ENCODE measurements at places on chromosomes 16 and 17.

GRCh38 chr17:72064606-72065193, 56.1 kb upstream of the SOX9 start:
- DNase-seq: no peak

- DNase-seq: no peak
Measured at GRCh38 chr17:30381340-30381659, 2.6 kb downstream of the CPD start.

- DNase-seq: no peak
Measured at GRCh38 chr16:85391769-85392583, 221.1 kb upstream of the GSE1 start.

- no peak for DNase-seq
Measured at GRCh38 chr17:32746280-32746679, 130.6 kb downstream of the MYO1D start.

GRCh38 chr17:40516581-40517285, 15.3 kb upstream of the TNS4 start:
- no peak for DNase-seq

Data from activated CD8-positive, alpha-beta memory T cell treated with anti-CD3 and anti-CD28 coated beads for 48 hours (primary cell).